ENCODE measurements at places on chromosomes 2 and 18.

DNA sequence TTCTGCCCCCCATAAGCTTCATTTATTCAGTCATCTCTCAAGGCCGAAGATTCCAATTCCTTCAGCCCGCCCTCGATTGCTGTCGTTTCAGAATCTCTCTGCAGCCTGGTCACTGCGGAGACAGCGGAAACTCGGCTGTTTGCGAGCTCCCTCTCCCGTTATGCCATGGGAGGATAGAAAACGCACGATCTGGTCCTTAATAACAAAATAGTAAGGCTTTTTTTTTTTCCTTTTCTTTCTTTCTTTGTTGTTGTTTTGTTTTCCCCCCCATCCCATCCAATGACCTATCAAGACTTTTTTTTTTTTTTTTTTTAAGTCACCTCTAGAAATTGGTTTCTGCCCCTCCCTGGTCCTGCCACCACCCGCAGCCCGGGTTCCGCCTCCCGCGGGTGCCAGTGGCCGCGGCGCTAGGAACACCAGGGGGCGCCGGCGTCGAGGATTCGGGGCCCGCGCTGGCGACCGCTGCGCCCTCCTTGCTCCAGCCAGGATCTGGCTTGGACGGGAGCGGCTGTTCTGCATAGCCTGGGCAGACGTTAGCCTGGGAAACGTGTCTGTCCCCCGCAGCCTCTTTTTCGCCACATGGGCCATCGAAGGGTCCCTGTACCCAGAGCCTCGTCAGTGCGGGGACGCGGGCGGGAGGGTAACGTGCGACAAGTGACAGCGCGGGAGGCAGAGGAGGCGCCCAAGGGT is 10.1 kb downstream of the CPLX4 start:
- DNase-seq = peak; percentile 56

GRCh38 chr2:158928965-158929364 is 39.5 kb upstream of the TANC1 start:
- no peak for DNase-seq

GRCh38 chr18:68763083-68763482 is 34.8 kb upstream of the CCDC102B start:
- peak; percentile 68 for DNase-seq

GRCh38 chr2:189281201-189281600 is 101.6 kb upstream of the COL5A2 start:
- no peak for DNase-seq

DNA sequence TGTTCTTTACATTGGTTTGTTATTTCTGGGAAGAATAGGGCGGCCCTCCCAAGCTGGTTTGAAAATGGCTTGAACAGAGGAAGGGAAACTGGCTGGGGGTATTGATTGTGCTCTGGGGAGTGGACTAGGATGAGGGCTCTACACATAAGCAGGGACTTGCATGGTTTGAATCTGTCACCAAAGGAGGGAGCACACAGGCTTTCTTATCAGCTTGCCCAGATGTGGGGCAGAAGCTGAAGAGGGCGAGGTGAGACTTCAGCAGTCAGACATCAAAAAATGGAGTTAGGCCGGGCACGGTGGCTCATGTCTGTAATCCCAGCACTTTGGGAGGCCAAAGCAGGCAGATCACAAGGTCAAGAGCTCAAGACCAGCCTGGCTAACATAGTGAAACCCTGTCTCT is 7.2 kb upstream of the RAB12 start:
- DNase-seq = no peak

GRCh38 chr2:170716851-170717598 is 1.9 kb downstream of the SP5 start:
- no peak for DNase-seq

- DNase-seq = no peak
These were observed 433.7 kb downstream of the BCL11A start for GRCh38 chr2:60119778-60120177.

DNA sequence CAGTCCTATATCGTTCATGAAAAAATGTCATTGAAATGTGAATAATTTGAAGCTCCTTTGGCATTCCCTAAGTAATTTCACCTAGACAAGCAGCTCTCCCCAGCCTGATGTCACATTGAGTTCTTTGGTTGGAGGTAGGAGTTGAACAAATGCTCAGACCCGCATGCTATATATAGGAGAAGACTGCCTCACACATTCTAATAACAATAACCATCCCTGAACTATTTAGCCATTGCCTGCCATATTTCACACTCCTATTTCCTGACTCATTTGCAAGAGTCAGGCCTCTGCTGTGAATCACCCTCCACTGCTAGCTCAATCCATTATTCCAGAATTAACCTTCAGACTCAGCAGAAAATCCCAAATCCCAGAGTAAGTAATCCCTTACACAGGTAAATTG is 256.6 kb upstream of the ACVR2A start:
- peak; percentile 85 for DNase-seq

DNA sequence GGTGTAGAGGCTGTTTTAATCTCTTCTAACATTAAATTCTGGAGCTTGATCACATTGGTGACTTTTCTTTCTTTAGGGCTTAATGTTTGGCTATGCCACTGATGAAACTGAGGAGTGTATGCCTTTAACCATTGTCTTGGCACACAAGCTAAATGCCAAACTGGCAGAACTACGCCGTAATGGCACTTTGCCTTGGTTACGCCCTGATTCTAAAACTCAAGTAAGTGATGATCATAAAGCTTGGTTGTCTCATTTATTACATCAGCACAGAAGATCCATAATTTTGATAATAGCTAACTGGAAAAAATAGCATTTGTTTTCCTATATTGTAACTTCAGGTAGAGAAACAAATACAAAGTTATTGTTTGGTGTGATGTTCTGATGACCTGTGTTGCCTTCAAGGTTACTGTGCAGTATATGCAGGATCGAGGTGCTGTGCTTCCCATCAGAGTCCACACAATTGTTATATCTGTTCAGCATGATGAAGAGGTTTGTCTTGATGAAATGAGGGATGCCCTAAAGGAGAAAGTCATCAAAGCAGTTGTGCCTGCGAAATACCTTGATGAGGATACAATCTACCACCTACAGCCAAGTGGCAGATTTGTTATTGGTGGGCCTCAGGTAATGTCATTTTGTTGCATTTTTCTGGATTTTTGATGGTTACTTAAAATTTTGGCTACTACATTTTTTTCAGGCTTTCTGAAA is 2.9 kb downstream of the MAT2A start:
- DNase-seq = no peak

- DNase-seq = no peak
These were observed 38.8 kb upstream of the PMAIP1 start for GRCh38 chr18:59861009-59861408.

- peak; percentile 96 for DNase-seq
These were observed 557.9 kb downstream of the CCDC85A start for GRCh38 chr2:56741601-56742102.

DNA sequence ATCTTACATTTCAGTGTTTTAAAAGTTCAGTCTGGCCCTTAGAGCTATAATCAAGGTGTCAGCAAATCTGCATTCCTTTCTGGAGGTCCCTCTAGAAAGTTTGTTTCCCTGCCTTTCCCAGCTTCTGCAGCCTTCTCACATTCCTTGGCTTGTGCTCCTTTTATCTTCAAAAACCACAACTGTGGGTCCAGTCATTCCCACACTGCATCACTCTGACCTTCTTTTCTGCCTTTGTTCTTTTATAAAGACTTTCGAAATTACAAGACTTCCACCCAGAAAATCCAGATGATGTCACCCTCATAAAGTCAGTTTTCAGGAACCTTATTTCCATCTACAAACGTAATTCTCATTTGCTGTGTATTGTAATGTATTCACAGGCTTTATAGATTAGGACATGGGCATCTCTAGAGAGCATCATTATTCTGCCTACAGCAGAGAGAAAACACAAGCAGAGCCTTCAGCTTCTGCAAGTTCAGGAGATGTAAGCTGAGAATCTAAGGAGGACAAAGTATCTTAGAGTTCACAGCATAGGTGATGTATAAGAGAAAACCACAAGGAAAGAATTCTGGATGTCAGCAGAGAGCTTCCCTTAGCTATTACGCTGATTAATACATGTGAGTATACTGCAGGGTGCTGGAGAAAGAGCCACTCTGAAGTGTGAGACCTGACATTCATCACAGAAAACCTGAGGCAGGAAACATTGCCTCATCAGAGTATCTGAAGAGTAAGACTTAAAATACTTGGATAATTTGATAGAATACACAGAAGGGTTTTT is 1100.2 kb downstream of the CBLN2 start:
- DNase-seq = no peak

DNA sequence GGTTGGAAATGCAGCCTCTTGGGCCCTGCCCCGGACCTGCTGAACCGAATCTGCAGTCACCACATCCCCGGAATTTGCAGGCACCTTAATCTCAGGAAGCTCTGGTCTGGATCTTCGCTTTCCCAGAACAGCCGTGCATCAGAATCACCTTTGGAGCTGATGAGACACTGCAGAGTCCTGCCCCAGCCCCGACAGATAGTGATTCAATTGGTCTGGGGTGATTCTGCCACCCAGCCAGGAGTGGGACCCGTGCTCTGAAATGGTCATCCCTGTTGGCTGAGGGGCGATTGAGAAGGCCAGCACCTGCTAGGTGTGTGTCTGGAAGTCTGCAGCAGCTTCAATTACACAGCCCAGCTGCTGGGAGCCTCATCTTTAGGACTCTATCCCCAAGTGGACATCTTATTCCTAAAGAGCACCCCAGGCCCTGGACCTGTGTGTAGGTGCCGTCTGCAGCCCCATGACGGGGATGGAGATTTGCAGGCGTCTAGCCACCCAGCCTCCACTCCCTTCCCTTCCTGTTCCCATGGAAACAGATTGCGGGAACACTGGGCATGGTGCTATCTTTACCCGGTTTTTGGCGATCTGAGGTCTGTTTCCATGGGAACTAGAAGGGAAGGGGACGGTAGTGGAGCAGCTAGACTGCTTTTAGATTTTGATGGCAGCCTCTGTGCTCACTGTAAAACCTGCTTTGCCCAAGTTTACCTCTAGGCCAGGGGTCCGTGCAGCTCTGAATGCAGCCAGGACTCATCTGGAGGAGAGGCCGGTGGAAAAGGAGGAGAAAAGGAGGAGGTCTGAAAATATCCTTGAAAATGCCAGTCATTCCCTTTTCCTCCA is 156.1 kb downstream of the LDLRAD4 start:
- DNase-seq = no peak

DNA sequence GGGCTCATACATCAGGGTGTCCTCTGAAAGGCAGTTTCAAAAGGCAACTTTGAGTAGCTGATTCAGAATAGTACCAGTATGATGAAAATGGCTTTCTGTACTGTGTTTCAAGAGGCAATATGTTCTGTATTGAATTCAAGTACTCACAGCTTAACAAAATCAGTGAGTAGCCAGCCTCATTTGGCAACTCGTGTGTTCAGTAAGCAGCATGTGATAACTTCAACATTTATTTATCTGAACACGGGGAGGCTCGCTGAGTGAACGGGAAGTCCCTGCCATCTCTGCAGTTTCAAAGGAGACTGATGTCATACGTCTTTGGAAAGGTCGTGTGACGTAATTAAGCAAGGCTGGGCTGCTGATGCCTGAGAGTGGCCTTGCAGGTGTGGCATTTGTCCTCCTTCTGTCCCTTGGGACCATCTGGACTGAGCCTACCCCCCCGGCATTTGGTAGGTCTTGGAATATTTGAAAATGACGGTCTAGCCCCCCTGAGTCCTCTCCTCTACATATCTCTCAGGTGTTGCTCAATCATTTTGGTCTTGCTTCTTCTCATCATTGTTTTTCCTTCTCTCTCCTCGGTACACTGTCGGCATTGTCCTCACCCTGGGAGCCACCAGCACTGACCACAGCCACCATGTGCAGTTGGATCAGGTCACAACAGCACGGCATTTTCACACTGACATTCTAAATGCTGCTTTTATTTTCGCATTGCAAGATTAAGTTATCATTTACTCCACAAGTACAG is 62.8 kb downstream of the SMIM21 start:
- no peak for DNase-seq

GRCh38 chr18:51068105-51068504 is 38.1 kb downstream of the SMAD4 start:
- peak; percentile 74 for DNase-seq

DNA sequence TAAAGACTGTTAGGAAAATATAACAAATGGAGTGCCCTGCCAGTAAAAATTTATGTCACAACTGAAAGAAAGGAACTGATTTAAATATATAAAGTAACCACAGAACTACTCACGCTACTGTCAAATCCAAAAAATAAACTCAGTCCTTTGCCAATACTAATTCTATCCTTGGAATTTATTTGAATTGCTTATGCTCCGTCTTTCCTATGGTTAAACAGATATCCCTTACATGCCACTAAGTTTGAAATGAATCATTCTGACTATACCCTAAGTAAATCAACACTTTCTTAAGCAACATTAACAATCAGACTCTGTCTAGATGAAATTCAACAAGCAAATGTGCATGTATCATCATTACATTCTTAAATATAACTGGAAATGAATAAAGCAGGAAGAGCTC is 9.8 kb downstream of the HNRNPLL start:
- peak; percentile 83 for DNase-seq
